CD4-positive, alpha-beta T cell (primary cell): ENCODE measurements at places on chromosomes 2 and 18. TPM values are rescaled to one million over a fixed set of nuclear protein-coding genes. Genes with fewer than 3 reads are reported as not detected.

DNA sequence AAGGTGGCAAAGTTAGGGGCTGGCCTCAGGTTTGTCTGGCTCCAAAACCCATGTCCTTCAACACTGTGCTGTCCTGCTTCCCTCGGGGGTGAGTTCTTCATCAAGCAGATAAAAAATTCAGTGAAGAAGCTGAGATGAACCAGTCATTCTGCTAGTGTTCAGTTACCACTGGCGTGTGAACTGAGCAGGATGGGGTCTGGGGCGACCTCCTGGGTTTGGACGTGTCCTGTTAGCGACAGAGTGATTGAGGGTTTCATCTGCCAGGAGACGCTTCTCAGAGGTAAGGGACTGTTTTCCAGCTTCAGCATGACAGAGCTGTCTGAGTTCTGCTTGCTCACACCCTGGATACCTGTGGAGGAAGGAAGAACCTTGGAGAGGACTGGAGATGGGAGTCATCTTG, 14.6 kb downstream of the CEP68 start:
- no peak for DNase-seq

The PROC gene
- total RNA-seq = 0.28 TPM

- no peak for DNase-seq
These were observed 163.6 kb upstream of the ACAA2 start for GRCh38 chr18:49976795-49977560.

GRCh38 chr2:234292205-234292961, 204.5 kb downstream of the ARL4C start:
- DNase-seq = peak; percentile 43

- DNase-seq = no peak
These were observed 820.5 kb upstream of the POU3F3 start for GRCh38 chr2:104033399-104033798.

The TMEM178A gene
- 0.53 TPM for total RNA-seq

GRCh38 chr2:241545106-241545505, 13.4 kb upstream of the BOK start:
- DNase-seq = no peak

DNA sequence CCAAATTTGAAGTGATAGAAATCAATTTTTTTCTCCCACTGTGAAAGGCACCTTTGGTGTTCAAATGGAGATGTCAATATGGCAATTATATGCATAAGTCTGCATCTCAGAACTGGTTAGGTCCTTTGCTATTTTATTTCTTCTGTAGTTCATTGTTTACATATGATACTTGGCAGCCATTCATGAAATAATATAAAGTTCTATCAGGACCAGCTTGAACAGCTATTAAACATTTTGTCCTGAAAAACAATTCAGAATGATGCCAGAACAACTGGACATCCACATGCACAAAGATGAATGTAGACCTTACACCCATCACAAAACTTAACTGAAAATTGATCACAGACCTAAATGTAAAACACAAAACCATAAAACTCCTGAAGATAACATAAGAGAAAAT, 41.8 kb upstream of the ARHGAP28 start:
- DNase-seq = no peak
